ENCODE measurements at places on chromosomes 6 and 20. TPM values are rescaled to one million over a fixed set of nuclear protein-coding genes. Genes with fewer than 3 reads are reported as not detected.

Gene PDYN
- not detected for total RNA-seq

DNA sequence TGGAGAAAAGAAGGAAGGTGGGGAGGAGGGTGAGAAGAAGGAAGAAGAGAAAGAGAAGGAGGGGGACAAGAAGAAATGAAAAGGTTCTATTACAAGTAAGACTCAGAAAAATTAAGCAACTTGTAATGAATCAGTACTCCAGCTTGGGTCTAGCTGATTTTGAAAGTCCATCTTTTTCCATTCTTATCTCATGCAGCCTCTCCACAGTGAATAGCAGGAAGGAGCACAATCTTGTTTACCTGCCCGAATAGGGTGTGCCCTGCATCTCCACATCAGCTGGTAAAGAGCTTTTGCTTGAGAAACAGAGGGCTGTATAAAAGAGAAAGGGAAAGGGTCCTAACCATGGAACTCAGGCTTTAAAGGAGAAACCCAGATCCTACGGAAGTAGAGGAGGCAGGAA is 348.8 kb downstream of the TPBG start:
- no peak for DNase-seq

- no peak for DNase-seq
These were observed 84.2 kb downstream of the EZR start for GRCh38 chr6:158735009-158735408.

GRCh38 chr6:113774127-113774825 is 82.9 kb upstream of the MARCKS start:
- DNase-seq = no peak

- no peak for DNase-seq
These were observed 11.1 kb downstream of the GLP1R start for GRCh38 chr6:39059496-39060310.

GRCh38 chr20:22797103-22797502 is 212.7 kb upstream of the FOXA2 start:
- DNase-seq = no peak

DNA sequence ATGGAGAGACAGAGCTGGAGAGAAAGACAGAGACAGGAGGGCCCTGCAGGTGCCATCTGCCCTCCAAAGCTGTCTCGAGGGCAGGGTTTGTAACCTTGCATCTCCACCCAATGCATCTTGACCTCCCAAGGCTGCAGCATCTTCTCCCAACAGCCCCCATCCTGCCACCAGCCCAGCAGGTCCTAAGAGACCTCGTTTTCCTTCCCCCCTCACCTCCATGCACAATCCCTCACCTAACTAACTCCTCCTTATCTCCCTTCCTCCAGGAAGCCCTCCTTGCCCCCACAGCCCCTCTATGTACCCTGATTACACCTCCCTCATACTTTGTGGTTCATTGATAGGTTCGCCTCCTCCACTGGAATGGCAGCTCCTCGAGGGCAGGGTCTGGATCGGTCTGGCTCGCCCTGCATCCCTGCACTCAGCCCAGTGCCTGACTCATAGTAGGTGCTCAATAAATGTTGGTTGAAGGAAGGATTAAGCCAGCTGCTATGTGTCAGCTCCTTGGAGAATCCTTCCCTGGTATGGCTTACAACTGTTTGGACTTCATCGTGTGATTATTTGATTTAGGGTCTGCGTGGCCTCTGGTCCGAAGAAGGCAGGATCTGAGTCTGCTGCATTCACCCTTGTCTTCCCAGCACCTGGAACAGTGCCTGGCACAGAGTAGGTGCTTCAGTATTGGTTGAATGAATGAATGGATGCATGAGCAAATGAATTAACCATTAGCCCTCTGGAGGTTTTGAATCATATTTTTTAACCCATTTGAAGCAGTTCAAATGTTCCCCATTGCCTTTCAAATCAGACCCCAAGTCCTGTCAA is 105.6 kb upstream of the PTPN1 start:
- no peak for DNase-seq

DNA sequence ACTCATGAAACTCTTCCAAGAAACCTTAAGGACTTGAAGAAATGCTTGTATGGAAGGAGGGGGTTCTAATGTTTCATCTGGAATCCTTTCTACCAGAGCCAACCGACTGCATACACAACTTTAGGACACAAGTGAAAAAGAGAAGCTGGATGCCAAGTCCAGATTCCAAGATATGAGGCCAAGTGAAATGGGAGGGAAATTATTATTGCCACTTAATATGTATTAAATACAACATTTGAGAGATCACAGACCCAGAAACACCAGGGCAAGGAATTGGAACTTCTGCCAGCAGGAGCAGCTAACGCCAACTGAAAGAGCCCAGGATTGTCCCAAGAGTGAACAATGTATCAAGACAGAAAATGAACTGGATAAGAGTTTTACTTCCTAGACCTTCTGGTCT is 144.2 kb downstream of the ARHGAP18 start:
- DNase-seq = no peak

GRCh38 chr6:169895000-169895759 is 143.8 kb downstream of the ERMARD start:
- no peak for DNase-seq

DNA sequence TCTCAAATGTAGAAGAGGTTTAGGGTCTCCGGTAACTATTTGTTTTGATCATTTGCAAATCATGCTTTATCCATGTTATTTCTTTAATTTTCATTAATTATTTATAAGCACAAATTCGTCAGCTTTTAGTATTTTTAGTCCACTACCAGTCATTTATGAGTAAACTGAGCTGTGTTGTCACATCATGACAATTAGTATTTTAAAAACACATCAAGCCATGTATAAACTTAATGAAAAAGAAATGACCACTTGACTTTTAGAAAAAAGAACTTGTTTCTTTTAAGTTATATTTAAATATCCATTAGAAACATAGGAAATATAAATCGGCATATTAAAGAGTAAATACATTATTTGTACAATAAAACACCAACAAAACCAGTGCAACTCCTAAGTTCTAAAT is 2.8 kb downstream of the NKX2-4 start:
- no peak for DNase-seq

Gene DSP
- total RNA-seq = 15.1 TPM

DNA sequence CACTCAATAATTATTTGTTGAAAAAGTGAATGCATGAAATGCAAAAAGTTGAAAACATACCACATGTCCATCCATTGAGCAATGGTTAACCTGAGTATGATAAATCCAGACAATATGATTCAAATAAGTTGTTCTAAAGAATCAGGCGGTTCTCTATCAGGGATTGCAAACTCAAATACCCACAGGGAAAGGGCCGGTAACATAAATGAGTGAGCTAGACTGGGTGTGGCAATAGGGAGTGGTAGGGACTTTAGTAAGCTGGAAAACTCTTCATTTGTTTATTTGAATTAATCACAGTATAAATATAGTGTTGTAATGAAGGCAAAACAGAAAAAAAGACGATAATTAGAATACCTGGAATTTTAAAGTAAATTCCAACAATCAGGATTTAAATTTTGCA is 106.3 kb downstream of the BCAS1 start:
- no peak for DNase-seq

DNA sequence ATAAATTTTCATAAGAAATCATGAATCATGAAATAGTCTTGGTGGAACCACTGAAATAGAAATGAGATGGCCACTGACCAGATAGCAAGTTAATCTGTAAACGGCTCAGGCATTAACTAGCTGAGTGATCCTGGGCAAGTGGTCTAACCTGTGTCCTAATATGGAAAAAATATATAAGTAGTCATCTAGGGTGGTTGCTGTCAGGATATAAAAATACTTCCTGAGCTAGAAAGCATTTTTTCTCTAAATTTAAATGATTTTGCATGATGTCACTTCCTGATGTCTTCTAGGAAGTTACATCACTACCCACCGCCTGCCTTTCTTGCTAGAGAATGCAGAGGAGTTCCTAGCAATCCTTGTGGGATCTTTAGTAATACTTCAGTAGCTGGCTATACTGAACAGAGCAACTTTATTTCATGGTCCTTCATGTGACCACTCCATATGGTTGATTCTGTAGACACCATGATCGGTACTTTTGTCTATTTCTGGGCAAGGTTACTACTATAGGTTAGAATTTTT is 228.1 kb upstream of the CEP162 start:
- DNase-seq = no peak

Gene SLCO4A1
- 11.5 TPM for total RNA-seq

DNA sequence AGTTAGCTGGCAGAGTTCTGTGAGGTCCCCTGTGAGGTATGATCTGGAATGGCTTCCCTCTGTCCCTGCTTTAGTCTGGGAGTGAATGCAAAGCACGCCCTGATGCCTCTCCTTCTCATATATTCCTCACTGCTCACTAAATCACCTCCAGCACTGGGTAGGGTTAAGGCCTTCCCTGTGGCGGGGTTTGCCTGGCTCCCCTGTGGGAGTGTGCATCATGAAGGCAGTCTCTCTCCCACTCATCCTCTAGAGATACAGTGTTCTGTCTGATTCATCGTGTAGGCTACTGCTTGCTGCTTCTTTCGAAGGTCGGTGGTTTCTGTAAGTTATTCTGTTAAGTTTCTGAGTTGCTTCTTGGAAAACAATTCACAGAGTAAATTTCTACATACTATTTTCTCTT is 420.0 kb upstream of the EYS start:
- no peak for DNase-seq

Gene RWDD2A
- total RNA-seq = 3.8 TPM

DNA sequence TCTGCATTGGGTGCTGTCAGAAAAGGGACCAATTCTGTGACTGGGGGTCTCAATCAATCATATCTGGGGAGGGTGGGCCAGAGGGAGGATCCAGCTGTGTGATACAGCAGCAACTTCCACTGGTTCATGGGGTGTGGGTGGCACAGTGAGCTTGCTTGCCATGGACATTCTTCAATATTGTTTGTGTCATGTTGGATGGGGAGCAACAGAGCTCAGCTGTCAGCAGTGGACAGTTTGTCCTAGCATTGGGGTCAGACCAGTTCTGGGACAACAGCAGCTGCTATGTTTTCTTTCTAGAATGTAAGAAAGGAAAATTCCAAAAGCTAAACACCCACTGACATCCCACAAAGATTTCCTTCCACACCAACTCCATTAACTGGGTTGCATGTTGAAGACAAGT is 221.9 kb upstream of the CDH4 start:
- DNase-seq = no peak

Gene GPR6
- not detected for total RNA-seq

Gene RSPH4A
- 5.1 TPM for total RNA-seq

- no peak for DNase-seq
These were observed 2.5 kb upstream of the PRND start for GRCh38 chr20:4719190-4719589.

Gene SLC4A11
- 4.8 TPM for total RNA-seq

DNA sequence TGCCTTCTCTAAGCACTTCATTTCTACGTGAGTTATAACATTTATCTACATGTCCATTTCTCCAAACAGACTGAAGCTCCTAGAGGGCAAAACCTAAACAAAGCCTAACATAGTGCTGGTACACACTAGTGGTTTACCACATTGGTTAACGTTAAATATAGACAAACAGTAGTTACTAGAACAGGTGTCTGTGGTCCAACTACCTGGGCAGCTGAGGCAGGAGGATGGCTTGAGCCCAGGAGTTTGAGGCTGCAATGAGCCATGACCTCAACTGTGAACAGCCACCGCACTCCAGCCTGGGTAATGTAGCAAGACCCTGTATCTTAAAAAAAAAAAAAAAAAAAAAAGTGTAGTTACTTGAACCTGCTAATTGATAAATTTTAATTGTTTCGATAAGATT is 26.5 kb downstream of the PTPRK start:
- DNase-seq = no peak

GRCh38 chr6:112311950-112312547 is 35.1 kb upstream of the RFPL4B start:
- DNase-seq = no peak

Gene HSPA1A
- 155 TPM for total RNA-seq

Gene SLC13A3
- total RNA-seq = 2.4 TPM

Gene LTB
- total RNA-seq = 13.7 TPM

Gene OR2H1
- total RNA-seq = not detected

DNA sequence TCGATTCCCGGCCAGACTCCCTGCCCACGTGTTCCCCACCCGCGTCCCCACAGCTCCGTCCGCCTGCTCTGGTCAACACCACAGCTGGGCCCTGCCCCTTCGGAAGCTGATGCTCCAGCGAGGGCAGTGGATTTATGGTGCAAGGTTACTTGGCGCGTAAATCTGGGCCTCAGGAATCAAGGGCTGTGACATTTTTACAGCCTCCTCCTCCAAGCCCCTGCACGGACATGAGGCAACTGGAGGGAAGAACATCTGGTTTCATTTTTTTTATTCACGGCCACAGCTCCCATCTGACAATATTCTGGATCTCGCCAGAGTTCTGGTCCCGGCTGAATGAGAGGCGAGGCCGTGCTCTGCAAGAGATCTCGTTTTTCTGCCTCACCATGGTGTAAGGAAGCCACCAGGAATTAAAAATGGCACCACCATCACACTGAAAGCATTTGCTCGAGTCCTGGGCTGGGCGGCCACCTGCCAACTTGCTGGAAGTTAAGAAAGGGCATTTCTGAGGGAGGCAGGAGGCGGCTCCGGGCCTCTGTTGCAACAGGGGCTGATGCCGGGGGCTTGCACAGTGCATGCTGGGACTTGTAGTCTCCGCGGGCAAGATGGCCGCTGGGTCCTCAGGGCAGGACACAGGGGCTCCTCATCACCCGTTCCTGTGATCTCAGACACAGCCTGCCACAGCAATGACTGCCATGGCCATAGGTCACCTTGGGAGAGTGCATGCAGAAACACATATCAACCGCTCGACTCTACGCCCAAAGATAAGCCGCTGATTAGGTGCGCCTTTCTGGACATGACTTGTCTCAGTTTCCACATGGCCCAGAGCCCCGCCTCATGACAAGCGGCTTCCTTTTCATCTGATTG is 148.5 kb downstream of the LY86 start:
- peak; percentile 82 for DNase-seq

Gene ACTL10
- 1.2 TPM for total RNA-seq

Gene HLA-DRA
- 1,058 TPM for total RNA-seq

DNA sequence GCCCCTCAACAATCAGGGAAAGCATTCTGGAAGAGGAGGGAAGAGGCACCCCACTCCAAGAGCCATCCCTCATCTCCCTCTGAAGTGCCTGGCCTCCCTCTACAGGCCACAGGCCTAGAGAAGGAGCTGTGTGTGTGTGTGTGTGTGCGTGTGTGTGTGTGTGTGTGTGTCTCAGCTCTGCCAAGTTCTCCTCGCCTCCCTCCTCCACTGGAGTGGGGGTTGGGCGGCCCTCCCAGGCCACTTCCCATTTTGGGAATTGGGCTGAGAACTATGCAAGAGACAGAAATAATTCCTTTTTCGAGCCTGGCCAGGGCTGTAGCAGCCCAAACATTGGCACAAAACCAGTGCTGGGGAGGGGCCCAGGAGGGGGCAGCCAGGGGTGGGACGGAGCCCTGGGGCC is 35.7 kb downstream of the KCNB1 start:
- DNase-seq = peak; percentile 76

Gene OR2H2
- not detected for total RNA-seq

DNA sequence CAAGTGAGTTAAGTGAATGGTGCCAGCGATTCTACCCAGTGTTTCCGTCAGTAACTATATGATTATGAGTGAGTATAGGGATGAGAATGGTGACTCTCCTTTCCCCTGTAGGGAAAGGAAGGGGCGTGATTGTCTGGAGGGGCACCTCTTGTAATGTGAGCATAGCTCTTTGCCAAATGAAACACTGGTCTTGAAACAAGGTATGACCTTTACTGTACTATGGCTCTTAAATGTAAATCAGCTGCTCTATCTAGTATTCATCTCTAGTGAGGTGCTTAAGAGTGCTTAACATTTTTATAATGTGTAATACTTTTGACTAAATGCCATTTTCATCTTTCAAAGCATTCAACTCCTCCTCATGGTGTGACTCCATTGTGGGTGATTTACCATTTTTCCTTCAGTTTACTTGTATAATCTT is 11.0 kb downstream of the PANK2 start:
- DNase-seq = no peak

GRCh38 chr6:111724505-111724904 is 118.8 kb upstream of the TRAF3IP2 start:
- DNase-seq = no peak

- no peak for DNase-seq
These were observed 18.4 kb downstream of the NUDT3 start for GRCh38 chr6:34374069-34374468.

Gene MEI4
- not detected for total RNA-seq

All from left lung (tissue), 14 donors.